ENCODE measurements at places on chromosomes 3 and 15. TPM values are rescaled to one million over a fixed set of nuclear protein-coding genes. Genes with fewer than 3 reads are reported as not detected.

DNA sequence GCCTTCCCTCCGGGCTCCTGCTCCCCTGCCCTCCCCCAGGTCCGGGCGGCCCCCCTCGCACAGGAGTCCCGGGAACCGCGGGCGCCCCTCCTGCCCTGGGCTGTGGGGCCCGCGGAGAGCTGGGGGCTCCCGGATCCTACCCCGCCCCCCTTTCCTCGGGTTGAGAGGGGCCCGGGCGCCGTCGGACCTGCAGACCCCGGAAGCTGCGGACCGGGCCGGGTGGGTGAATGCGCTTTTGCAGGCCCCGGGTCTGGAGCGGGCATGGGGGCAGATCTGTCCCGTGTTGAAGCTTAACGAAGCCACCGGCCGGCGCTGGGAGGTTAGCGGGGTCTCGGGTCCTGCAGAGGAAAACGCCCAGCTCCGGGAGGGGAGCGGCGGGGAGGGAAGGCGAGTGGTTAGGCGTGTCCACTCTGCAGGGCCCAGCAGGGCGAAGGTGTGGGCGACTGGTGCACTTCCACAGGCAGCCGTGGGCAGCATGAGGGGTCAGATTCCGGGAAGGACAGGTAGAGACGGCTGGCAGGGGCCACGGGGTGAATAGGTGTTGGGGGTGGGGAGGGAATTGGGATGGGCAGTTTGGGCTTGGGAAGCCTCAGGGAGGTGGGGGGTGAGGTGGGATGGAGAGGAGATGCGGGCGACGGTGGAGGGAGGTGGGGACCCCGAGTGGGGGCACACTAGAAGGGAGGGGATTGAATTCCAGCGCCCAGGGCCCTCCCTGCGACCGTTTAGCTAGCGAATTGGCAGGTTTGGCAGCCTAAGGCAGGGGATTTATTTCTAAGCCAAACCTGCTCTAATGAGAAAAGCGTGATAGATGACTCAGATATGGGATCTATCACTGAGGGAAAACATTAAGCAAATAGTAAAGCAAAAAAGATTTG lies 635 bp downstream of the CD276 start:
- H3K4me3 ChIP-seq, result peak overlapping the region; percentile 51
- DNase-seq, result no peak
- no peaks in the 10 kb centered on the region for H3K36me3 ChIP-seq
- peaks cover 33% of the 10 kb centered on the region for H3K4me1 ChIP-seq
- no peak overlapping the region for H3K27ac ChIP-seq
- peaks cover 53% of the 10 kb centered on the region for H3K27me3 ChIP-seq

DNA sequence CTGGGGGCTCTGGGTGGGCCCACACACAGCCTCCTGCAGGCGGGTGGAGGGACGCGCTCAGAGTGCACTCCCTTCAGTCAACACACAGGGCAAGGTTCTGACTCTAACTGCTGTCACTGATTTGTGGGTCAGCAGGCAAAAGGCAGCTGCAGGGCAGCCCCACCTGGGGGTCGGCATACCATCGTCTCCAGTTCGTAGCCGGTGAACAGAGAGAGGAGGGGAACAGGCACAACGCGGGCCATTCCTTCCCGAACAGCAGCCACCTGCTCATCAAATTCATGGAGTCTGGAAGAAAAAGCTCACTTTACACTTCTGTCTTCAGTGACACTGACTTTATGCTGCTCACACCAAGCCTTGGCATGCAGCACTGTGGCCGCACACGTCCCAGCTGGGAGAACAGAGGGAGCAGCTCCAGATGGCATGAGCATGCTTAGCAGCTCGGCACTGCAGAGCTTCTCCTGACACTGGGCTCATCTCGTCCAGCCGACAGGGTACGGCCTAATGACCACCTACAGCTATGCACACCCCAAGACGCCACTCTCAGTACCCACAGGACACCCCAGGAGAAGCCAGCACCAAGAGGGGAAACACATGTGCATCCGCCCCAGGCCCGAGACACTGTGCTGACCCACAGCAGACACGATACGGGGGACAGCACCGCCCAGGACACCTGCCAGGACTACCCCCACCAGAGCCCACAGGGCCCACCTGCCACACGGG lies 14.4 kb upstream of the OCA2 start:
- no peaks in the 10 kb centered on the region for H3K4me1 ChIP-seq
- H3K27me3 ChIP-seq, result no peaks in the 10 kb centered on the region
- no peak overlapping the region for H3K4me3 ChIP-seq
- no peak overlapping the region for H3K27ac ChIP-seq

- no peak overlapping the region for H3K4me3 ChIP-seq
- peaks cover 37% of the 10 kb centered on the region for H3K4me1 ChIP-seq
- H3K27me3 ChIP-seq, result no peaks in the 10 kb centered on the region
- H3K27ac ChIP-seq, result no peak overlapping the region
- peak; percentile 39 for DNase-seq
Observed at GRCh38 chr3:195558602-195559001, 15.5 kb upstream of the PPP1R2 start.

DNA sequence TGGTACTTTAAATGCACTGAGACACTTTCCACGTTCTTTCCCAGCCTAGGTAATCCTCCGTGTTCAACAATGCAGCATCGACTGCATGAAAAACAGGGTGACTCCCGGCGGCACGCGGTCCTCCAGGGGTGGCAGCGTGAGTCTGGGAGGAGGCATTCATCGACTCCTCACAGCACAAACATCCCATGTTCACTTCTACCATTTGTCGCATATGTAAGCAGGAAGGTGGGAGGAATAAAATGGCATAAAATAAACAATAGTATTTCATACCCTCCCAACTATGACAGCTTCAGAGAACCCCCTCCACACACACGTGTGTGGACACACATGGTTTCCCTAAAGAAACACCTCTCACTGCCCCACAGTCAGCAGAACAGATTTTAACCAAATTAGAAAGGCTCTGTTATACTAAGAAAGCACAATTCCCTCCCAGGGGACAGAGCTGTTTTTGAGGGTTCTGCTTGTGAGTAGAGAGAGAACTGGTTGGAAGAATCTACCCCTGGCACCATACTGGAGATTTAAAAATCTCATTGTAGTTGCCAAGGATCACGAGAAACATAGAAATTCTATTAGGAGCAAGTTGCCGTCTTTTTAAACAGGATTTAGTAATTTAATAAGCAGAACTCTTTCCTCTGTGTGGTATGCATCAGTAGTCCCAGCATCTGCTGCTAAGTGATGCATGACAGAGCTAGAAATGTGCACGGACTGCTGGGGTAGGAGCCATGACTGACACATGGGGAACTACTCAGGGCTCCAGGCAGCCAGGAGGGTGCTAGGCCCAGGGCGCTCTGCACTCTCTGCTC lies 6.0 kb downstream of the FAM43A start:
- DNase-seq, result no peak
- no peak overlapping the region for H3K4me3 ChIP-seq
- H3K36me3 ChIP-seq, result peaks cover 2% of the 10 kb centered on the region
- no peak overlapping the region for H3K27ac ChIP-seq
- H3K4me1 ChIP-seq, result peaks cover 29% of the 10 kb centered on the region

DNA sequence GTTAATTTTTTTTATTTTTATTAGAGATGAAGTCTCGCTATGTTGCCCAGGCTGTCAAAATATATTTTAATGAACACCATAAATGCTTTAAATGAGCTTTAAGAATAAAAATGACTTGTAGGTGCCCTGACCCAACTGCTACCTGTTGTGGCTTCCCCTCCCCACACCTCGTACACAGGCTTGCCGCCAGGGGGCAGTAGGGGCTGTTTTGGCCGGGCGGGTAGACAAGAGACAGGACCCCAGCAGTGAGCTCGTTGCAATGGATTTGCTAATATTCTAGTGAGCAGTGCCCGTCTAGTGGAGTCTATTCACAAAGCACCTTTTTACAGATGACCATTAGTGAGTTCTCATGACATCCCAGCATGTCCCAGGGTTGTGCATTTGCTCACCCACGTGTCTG lies 418.1 kb downstream of the OCA2 start:
- H3K4me3 ChIP-seq, result no peak overlapping the region
- H3K4me1 ChIP-seq, result no peaks in the 10 kb centered on the region
- no peaks in the 10 kb centered on the region for H3K27me3 ChIP-seq
- no peaks in the 10 kb centered on the region for H3K36me3 ChIP-seq

CCR2 gene
- total RNA-seq, result not detected

HYAL1 gene
- total RNA-seq, result not detected

GRCh38 chr15:54321426-54321825 lies 343.2 kb downstream of the UNC13C start:
- no peak overlapping the region for H3K27ac ChIP-seq
- DNase-seq, result no peak
- H3K4me3 ChIP-seq, result no peak overlapping the region

DNA sequence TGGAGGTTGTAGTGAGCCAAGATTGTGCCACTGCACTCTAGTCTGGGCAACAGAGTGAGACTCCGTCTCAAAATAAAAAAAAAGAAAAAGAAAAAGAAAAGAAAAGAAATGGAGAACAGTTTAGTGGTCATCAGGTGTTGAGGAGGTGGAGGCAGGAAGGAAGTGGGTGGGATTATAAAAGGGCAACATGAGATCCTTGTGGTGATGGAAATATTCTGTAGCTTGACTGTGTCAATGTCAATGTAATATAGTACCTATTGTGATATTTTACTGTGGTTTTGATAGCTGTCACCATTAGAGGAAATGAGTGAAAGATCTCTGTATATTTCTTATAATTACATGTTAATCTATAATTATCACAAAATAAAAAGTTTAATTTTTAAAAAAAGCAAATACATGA lies 60.8 kb downstream of the TRAT1 start:
- H3K27me3 ChIP-seq, result no peaks in the 10 kb centered on the region
- no peak overlapping the region for H3K4me3 ChIP-seq
- no peak for DNase-seq
- no peak overlapping the region for H3K27ac ChIP-seq

SOX2 gene
- not detected for total RNA-seq

DNA sequence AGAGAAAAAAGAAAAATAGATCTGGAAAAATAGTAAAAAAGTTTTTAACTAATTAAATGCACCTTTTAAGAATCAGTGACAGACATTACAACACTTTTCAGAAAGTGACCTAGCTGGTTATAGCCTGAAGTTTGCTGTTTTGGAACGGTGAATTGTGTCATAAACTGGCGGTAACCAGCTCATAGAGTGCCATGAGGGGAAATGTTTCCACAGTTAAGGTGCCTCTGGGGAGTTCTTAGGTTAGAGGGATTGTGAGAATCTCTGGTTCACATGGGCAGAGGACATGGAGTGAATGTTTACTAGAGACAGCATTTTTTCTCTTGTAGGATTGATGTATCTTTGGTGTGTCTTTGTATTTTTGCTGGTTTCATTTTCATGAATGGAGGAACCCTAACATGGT lies 2.8 kb downstream of the TBC1D23 start:
- H3K4me3 ChIP-seq, result no peak overlapping the region
- DNase-seq, result no peak
- H3K4me1 ChIP-seq, result peaks cover 50% of the 10 kb centered on the region
- H3K36me3 ChIP-seq, result no peaks in the 10 kb centered on the region
- H3K27ac ChIP-seq, result no peak overlapping the region

GRCh38 chr3:15299036-15299435 lies 33.4 kb downstream of the SH3BP5 start:
- peaks cover 65% of the 10 kb centered on the region for H3K4me1 ChIP-seq
- H3K27me3 ChIP-seq, result no peaks in the 10 kb centered on the region
- peaks cover 30% of the 10 kb centered on the region for H3K36me3 ChIP-seq
- no peak overlapping the region for H3K4me3 ChIP-seq

FBXO40 gene
- total RNA-seq, result not detected

GRCh38 chr3:44185396-44185915 lies 56.2 kb upstream of the TOPAZ1 start:
- no peak for DNase-seq
- H3K36me3 ChIP-seq, result no peaks in the 10 kb centered on the region
- H3K4me1 ChIP-seq, result no peaks in the 10 kb centered on the region

- H3K4me3 ChIP-seq, result no peak overlapping the region
- H3K4me1 ChIP-seq, result no peaks in the 10 kb centered on the region
- DNase-seq, result no peak
- no peaks in the 10 kb centered on the region for H3K27me3 ChIP-seq
Observed at GRCh38 chr3:59605944-59606534, 556.2 kb upstream of the CFAP20DC start.

DNA sequence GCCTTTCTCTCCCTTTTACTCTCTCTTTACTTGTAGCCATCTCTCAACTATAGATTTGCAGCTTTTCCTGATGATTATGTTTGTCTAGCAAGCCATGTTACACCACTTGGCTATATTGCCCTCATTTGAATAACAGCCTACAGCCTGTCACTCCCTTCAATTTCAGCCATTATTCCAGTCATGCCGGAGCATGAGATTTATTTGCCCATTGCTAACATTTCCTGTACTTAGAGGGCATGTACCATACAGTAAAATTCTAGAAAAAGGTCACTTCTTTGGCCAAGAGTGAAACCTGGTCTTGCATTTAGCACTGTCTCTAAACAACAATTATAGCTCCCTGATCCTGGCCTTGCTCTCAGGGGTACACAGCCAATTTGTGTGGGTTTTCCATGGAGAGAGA lies 221.7 kb upstream of the TMC3 start:
- H3K36me3 ChIP-seq, result no peaks in the 10 kb centered on the region
- no peak overlapping the region for H3K4me3 ChIP-seq
- H3K4me1 ChIP-seq, result no peaks in the 10 kb centered on the region
- peaks cover 13% of the 10 kb centered on the region for H3K27me3 ChIP-seq

- peaks cover 59% of the 10 kb centered on the region for H3K4me1 ChIP-seq
- peak overlapping the region; percentile 87 for H3K27ac ChIP-seq
- peaks cover 10% of the 10 kb centered on the region for H3K36me3 ChIP-seq
- DNase-seq, result peak; percentile 29
- H3K4me3 ChIP-seq, result no peak overlapping the region
- no peaks in the 10 kb centered on the region for H3K27me3 ChIP-seq
Observed at GRCh38 chr15:56038707-56039106, 45.3 kb upstream of the NEDD4 start.

CPN2 gene
- total RNA-seq, result not detected

SLC28A2 gene
- not detected for total RNA-seq

GRCh38 chr3:56806407-56806806 lies 4.7 kb upstream of the ARHGEF3 start:
- DNase-seq, result no peak
- H3K4me1 ChIP-seq, result peaks cover 10% of the 10 kb centered on the region
- H3K4me3 ChIP-seq, result no peak overlapping the region
- no peaks in the 10 kb centered on the region for H3K27me3 ChIP-seq

GRAMD1C gene
- 0.97 TPM for total RNA-seq

- no peak for DNase-seq
- H3K4me1 ChIP-seq, result peaks cover 10% of the 10 kb centered on the region
- H3K27me3 ChIP-seq, result peaks cover 16% of the 10 kb centered on the region
Observed at GRCh38 chr3:39232859-39233258, 40.5 kb upstream of the XIRP1 start.

DNA sequence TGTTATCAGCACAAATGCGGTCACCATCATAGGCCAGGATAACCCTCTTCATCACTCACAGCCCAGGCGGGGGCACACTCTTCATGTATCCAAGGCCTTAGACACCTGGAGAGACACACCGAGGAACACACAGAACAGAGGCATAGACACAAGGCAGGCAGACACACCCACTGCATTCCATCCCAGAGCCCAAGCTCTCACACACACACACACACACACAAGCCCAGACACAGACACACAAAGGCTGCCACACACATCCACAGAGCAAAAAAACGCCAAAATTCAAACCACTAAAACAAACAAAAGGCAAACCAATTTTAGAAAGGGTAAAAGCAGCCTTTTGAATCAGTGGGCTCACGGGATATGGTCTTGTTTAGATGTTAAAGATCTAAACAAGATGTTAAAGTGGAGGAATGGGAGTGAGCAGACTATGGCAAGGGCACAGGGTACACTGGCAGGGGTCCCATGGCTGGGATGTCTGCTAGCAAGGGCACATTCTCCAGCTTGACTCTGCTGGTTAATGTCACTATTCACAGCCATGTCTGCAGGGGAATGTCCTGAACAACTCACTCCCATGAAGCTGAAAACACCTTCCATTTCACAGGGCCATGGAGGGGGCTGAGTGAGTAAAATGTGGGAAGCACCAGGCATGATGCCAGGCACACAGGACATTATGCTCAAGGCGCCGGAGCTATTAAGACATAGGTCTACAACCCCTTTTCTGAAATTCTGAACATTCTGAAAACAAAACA lies 14.9 kb upstream of the CRABP1 start:
- DNase-seq, result no peak
- no peaks in the 10 kb centered on the region for H3K27me3 ChIP-seq
- H3K36me3 ChIP-seq, result no peaks in the 10 kb centered on the region
- no peak overlapping the region for H3K27ac ChIP-seq
- H3K4me1 ChIP-seq, result no peaks in the 10 kb centered on the region

Measured in activated CD4-positive, alpha-beta T cell treated with anti-CD3 and anti-CD28 coated beads for 36 hours (primary cell).